ENCODE measurements at places on chromosomes 2 and 18.

DNA sequence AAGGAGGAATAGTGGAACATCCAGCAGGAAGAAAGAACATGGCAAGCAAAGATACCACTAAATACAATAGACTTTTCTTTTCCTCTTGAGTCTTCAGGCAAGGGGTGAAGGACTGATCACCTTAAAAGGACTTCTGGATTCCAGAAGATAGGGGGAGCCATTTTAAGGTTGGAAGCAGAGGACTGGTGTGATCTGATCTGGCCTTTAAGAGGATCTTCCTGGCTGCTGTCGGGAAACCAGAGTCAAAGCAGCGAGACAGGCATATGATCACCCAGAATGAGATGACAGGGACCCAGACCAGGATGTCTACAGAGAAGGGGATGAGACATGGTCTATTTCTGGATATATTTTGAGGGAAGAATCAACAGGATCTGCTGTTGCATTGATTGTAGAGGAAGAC, 558.0 kb downstream of the STK39 start:
- no peak for DNase-seq

- DNase-seq, result no peak
Measured at GRCh38 chr2:96575785-96576456, 39.4 kb downstream of the ARID5A start.

- DNase-seq, result no peak
Measured at GRCh38 chr18:73784853-73785252, 362.8 kb downstream of the FBXO15 start.

- DNase-seq, result no peak
Measured at GRCh38 chr2:139631966-139632365, 851.8 kb upstream of the NXPH2 start.

DNA sequence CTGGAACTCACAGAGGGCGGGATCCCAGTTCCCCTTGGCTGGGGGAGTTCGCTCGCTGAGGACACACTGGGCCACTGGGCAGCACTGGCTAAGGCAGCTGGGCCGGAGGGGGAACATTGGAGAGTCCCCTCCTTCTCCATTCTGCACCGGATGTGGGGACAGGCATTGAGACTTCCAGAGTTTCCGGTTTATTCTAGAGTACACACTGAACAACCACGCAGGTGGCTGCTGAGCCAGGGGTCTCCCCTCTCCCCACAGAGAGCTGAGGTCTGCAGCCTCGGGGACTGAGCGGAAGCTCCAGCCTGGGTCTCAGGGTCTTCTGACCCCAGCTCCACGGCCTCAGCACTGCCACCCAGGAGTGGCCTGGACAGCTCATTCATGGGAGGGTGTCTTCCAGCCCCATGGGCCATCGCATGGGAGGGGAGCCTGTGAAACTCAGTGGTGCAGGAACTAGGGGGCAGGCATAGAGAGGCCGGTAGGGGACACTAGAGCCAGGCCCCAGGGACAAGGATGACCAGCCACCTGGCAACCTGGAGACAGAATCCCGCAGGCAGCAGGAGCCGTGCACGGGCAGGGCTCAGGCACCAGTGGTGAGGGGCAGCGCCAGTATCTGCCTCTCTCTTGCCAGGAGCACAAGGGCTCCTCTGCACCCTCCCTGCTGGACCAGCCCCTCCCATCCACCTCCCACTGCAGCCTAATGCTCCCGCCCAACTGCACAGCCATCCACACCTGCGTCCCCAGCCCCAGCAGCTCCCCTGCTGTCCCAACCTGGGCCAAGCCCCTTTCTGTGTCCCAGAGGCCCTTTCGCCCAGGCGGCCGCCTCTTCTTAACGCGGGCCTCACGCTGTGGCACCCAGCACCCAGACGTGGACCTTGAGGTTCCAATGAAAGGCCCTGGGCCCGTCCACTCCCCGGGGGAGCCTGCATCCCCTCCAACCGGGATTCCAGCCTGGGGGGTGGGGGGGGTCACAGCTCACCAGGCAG, 45.1 kb upstream of the GPC1 start:
- DNase-seq, result no peak

DNA sequence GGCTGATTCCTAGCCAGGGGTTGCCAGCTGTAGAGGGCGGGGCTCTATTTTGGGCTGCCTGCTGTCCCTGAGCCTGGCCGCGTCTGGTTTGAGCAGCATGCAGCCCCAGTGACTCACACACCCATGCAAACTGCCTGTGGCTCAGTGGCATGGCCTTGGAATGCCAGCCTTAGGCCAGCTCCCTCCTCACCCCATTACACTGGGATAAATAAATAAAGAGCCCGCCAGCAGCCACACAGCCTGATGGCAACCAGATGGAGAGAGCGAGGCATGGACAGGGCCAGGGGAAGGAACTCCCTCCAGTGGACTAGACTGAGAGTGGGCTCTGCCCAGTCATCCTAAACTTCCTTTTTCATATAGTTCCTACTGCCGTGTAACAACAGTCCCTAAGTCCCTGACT, 18.3 kb downstream of the NHEJ1 start:
- DNase-seq, result no peak

DNA sequence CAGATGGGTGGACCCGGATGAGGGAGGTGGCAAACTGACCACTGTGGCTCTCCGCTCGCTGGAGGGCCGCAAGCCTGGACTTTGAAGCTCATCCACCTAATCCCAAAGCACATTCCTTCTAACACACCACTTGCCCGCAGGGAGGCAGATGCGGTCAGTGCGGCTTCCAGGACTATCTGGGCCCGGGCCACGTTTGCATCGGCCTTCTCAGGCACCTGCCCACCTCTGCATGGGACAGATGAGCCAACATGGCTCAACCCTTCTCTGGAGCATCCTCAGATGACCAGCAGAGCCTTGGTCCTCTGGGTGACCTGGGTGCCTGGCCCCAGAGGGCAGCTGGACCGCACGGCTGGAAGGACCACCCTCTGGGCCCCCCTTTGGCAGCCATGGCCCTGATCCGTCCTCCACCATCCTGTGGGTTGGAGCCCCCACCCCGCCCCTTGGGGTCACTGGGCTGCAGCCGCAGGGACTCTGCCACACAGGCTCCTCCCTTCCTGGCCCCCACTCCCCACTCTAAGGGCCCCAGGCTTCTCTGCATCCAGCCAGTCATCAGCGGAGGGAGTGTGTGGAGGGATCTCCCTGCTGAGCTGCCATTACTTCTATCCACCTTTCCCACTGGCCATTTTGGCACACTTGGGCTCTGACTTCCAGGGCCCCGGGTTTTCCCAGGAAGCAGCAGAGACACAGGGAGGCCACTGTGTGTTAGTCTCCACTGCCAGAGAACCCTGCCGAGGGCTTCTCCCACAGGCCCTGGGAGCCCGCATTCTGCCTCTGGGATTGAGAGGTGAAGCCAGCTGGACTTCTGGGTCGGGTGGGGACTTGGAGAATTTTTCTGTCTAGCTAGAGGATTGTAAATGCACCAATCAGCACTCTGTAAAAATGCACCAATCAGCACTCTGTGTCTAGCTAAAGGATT, 12.3 kb downstream of the HDAC4 start:
- DNase-seq, result no peak

GRCh38 chr2:127891811-127892210, 6.1 kb upstream of the AMMECR1L start:
- DNase-seq, result no peak

- no peak for DNase-seq
Measured at GRCh38 chr2:236262238-236262637, 2.0 kb downstream of the ASB18 start.

DNA sequence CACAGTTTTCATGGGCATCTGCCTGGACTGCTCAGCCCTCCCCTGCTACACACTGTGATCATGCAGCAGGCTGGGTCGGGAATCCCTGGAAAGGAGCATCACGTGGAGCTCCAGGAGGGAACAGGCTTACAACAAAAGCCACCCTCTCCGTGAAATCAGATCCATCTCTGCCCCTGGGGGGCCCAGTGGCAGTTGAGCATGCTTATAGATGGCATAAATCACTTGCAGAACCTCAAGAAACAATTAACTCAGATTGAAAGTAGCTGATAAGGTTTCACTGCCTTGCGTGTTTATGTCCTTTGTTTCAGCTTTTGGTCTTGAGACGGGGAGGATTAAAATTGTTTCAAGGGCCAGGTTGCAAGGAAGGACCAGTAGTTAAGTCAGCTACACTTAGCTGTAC, 354.8 kb upstream of the MEIS1 start:
- DNase-seq, result no peak

DNA sequence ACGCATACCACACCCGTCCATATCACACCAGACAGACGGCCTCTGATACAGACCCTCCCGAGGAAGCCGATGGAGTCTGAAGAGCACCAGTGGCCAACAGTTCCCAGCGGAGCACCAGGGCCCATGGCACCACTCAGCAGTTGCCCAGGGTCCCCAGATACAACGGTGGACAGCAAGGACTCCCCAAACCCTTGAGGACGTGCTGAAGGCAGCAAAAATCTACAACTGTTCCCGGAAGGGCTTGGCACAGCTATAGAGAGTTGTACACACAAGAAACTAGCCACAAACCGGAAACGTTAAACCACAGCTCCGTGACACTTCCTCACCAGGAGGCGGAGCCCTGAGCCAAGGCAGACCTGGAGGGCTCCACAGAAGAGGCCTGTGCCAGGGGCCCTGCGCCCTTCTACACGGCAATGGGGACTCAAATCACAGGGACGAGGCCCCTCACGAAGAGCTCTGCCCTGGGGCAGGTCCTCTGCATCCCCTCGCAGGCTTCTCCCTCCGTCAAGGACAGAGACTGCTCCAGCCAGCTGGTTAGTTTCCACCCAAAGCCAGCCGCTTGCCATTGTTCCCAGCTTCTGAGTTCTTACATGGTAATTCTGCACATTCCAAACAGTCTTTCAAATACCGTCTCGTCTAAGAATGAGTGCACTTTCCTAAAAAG, 133.4 kb downstream of the HDAC4 start:
- no peak for DNase-seq
